Activated CD4-positive, alpha-beta T cell treated with anti-CD3 and anti-CD28 coated beads for 36 hours (primary cell): ENCODE measurements at places on chromosomes 4 and X. TPM values are rescaled to one million over a fixed set of nuclear protein-coding genes. Genes with fewer than 3 reads are reported as not detected.

DNA sequence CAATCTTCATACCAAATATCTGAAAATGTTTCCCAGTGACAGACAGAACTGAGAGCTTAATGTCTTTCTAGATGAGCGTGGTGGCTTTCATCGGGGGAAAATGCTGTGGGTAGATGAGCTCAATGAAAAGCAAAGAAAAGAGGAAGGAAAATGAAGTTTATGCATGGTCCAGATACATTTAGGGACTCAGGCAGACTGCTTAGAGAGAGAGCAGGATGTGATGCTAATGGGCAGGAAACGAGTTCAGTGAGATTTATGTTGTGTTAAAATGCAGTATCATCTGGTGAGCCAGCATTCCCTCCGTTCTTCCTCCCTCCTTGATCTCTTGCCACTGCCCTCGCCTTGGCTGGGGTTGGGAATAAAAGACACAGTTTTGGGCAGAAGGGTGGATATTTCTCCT is 229.2 kb downstream of the GBA3 start:
- no peak for DNase-seq

FREM3 gene
- total RNA-seq = not detected

DNA sequence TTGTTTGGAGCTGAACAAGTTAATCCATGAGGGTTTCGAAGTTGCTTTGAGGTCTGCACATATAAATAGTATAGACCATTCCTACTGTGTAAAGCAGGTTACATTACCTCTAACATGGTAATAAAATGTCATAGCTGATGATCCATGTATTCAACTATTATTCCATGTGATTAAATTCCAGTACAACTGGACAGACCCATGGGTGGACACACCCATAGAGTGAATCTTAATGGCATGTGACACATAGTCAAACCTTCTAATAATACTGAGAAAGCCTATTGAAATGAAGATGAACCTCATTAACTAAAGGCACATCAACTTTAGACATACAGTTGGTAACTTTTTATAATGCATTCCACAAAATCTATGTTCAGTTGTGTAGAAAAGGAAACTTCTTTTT is 28.5 kb downstream of the FHIP1A start:
- DNase-seq = no peak

- no peak for DNase-seq
Measured at GRCh38 chr4:174096999-174097398, 186.5 kb downstream of the FBXO8 start.

PCDH18 gene
- total RNA-seq = not detected

- DNase-seq = no peak
Measured at GRCh38 chr4:1599491-1600210, 84.5 kb downstream of the FAM53A start.
